ENCODE measurements at places on chromosomes 2 and 18.

- peak; percentile 55 for DNase-seq
Observed at GRCh38 chr2:190408538-190409271, 550 bp downstream of the MFSD6 start.

- no peak for DNase-seq
Observed at GRCh38 chr2:42030200-42030759, 17.5 kb upstream of the PKDCC start.

- no peak for DNase-seq
Observed at GRCh38 chr18:28065031-28065792, 111.7 kb downstream of the CDH2 start.

DNA sequence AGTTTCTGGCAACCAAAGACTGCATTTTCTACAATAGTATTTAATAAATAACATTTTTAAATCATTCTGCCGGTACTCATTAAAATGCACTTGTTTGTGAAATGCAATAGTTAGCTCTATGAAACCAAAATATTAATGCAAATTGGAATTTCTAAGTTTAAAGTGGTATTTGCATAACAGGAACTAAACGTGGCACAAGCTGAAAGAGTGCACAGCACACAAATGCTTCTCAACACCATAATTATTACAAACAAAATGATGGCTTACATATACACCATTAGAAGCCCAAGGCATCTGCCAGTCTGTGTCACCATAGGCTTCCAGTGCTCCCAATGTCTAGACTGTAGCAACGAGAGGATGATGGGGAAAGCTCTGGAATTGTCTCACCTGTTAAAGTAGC lies 280.5 kb downstream of the TCF4 start:
- no peak for DNase-seq

DNA sequence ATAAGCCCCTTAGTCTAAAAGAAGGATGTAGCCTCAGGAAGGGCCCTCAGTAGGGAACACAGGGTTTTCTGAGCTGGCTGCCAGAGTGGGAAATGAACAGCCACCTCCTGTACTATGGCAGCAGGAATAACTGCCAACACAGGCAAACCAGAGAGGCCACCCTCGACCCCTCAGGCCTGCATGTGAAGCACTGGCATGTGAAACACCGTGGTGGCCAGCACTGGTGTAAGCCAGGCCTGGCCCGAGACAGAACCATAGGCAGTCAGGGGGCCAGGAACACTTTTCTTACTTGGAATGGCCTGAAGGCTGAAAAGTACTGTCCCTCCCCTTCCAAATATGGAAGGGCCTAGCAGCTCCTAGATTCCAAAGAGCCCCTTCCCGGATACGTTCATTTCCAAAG lies 28.2 kb downstream of the SFXN5 start:
- no peak for DNase-seq

- DNase-seq = no peak
Observed at GRCh38 chr18:34789768-34790344, 79.8 kb downstream of the DTNA start.

DNA sequence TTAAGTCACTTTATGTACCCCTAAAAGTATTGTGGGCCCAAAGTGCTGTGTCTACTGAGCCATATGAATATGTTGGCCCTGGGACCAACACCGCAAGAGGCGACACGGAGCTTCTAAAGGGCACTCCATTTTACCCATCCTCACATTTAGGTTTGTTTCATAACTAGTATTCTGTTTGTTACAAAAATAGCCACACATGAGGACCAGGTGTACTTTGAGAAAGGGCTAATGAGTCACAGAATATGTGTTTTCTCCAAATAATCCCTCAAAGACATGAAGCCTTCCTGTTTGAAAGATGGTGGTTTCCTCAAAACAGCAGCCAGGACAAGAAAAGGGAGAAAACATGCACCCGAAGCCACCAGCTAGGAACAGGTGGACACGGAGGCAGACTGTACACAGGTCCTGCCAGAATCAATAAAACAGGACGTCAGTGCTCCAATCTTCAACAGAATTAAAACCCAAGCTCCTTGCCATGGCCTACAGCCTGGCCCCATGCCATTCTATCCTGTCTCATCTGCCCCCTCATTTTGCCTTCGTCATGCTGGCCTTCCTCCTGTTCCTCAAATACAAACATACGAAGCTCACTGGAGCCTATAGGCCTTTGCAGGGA lies 21.8 kb upstream of the GRB14 start:
- DNase-seq = no peak

GRCh38 chr2:132793532-132793931 lies 123.5 kb upstream of the LYPD1 start:
- no peak for DNase-seq

Measured in stimulated activated CD8-positive, alpha-beta memory T cell treated with anti-CD3 and anti-CD28 coated beads, Interleukin-7, amount 100 ng/mL, for 1 hour (primary cell).